ENCODE measurements at places on chromosomes 12 and 14.

- no peak for DNase-seq
Measured at GRCh38 chr14:68153275-68153674, 333.7 kb downstream of the RAD51B start.

DNA sequence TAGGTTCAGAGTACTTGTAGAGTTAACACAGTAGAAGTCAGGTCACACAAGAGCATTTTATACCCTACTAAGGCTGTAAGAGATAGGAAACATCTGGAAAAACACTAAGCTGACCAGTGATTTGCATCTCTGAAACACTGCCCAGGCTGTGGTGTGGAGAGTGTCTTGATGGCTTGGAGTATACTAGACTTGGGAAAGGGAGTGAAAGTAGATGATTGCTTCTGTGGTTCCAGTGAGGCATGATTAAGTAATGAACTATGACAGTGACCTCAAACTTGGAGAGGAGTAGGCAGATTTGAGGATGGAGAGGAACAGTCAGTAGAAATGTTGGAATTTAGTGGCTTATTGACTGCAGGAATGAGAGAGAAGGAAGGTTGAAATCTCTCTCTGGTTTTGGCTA, 201.2 kb downstream of the FLRT2 start:
- DNase-seq, result no peak

- no peak for DNase-seq
Measured at GRCh38 chr12:6981152-6982052, 10.7 kb downstream of the EMG1 start.

DNA sequence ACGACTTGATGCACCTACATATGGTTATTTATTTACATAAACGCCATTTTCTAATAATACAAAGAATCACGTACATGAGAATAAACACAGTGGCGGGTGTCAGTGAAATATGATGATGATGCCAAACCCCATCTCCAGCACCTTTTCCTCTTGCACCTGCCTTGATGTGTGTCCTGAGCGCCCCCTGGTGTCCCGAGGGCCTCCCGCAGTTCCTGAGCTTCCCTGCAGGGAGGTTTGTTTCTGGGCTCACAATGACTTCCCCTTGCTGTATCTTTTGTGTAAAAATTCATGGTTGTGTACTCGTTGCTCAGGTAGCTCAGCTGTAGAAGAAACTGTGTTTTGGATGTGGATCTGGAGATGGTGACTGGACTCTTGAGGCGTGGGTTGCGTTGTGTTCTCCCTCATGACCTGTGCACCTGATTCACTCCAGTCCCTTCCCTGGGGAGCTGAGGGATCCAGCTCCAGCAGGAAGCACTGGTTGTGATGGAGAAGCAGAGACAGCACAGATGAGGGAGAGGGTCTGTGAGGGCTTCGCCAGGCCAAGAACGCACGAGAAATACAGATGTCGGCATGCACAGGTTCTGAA, 1037.8 kb downstream of the TMEM121 start:
- peak; percentile 70 for DNase-seq

DNA sequence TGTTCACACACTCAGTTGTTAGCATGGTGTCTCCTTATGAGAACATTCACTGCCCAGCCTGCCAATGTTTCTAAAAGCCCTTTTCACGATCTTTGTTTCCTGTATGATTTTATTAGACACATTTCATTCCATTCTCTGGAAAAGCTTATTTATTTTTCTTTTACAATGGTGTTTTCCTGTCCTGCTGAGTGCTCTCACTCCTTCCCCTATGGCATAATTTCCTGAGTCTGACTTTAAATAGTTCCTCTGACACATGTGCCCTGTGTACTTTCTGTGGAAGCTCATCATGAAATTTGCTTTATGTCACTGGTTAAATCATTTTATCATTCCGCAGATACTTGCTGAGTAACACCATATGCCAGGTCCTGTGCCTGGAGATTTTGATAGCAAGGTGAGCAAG, 612.0 kb downstream of the FLRT2 start:
- no peak for DNase-seq

- DNase-seq, result no peak
Measured at GRCh38 chr12:99804715-99805114, 157.2 kb downstream of the GARIN6 start.

DNA sequence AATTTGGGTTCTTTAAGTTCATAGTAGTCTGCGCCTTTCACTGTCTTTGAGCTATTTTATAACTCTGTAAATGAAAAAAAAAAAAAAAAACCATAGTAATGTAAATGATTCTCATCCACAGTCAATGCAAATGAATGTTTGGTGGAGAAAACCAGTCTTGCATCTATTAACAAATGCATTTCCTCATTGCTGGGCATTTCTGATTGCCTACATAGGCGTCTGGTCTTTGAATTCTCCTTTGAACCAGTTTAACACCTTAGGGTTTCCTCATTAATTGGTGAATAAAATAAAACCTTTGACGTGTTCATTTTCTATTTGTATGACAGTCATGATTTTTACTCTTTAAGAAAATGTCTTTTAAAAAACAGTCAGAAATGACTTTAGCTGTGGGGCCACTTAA, 114.8 kb downstream of the C12orf75 start:
- no peak for DNase-seq

- DNase-seq, result no peak
Measured at GRCh38 chr12:122172262-122172939, 1.6 kb downstream of the IL31 start.

GRCh38 chr12:92876496-92876895, 52.6 kb downstream of the EEA1 start:
- no peak for DNase-seq

DNA sequence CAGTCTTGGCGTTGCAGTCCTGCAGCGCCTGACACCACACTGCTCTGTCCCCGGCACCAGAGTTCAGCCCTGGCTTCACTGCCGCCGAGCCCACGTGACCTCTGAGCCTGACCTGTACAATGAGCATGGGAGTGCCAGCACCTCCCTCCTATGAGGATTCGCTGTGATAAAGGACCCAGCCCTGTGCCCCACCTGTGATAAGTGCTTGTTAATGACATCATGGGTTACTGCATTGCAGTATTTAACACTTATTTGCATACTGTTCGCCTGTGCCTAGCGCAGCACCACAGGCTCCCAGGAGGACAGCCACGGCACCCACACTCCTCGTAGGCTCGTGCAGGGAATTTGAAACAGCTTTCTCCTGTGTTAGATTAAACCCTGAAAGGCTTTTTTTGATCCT, 118.2 kb upstream of the GSC start:
- no peak for DNase-seq

DNA sequence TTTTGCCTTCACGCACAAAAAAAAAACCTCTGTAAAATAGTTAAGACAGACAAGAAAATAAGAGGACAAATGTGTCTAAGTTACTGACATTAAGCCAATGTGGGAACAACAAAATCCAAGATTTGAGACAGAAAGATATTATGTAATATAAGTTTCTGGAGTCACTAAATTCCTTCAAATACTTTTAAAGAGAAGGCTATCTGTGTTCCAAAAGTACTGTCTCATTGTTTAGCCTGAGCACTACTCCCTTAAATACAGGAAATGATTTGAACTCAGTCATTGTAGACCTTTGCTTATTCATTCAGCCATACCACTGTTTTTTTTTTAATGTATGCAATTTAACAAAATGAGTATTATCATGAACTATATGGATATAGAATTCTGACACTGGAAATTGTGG, 82.7 kb upstream of the KITLG start:
- no peak for DNase-seq

DNA sequence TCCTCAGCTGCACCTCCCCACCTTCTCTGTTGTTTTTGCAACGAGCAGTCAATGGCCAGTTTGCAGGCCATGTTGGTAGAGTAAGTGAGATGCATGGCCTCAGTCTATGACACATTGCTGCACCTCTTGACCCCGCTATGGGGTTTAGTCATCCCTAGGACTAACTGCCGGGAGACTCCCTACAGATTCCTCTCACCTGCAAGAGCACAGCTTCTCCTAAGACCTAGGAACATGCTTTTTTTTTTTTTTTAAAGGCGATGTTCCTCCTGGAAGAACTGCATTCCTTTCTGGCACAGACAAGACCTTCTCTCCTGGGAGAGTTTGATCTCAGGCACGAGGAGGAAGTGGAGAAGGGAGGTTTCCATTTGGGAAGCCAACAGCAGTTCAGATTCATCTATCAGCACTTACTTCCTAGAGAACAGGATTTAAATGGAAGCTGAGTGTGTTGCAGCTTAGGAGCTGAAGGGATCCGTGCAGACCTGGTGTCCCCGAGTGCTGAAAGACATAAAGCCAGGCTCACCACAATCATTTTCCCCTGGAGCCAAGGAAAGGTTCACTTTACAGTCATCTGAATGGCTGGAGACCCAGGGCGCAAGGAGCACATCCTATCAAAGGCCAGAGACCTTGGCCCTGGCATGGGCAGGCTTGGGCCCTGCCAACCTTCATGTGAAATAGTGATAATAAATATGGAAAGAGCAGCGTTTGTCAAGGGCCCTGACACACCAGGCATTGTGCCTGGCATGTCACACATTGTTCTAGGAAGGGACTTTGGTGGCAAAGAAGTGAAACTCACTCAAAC, 104.1 kb downstream of the LGMN start:
- DNase-seq, result no peak

DNA sequence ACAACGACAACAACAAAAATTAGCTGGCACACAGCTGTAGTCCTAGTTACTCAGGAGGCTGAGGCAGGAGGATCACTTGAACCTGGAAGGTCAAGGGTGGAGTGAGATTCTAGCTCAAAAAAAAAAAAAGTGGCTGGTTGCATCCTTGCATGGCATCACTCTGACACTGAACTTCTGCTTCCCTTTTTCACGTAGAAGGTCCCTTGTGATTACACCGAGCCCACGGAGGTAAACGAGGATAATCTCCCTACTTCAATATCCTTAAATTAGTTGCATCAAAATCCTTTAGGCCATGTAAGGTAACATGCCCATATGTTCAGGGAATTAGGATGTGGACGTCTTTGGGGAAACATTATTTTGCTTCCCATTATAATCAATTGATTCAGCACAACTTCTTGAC, 4.0 kb upstream of the PPP4R4 start:
- DNase-seq, result no peak

- DNase-seq, result no peak
Measured at GRCh38 chr14:44804391-44804790, 157.4 kb downstream of the KLHL28 start.

- DNase-seq, result no peak
Measured at GRCh38 chr12:51362747-51363342, 16.4 kb upstream of the CELA1 start.

GRCh38 chr12:130299574-130299973, 38.1 kb upstream of the PIWIL1 start:
- no peak for DNase-seq

DNA sequence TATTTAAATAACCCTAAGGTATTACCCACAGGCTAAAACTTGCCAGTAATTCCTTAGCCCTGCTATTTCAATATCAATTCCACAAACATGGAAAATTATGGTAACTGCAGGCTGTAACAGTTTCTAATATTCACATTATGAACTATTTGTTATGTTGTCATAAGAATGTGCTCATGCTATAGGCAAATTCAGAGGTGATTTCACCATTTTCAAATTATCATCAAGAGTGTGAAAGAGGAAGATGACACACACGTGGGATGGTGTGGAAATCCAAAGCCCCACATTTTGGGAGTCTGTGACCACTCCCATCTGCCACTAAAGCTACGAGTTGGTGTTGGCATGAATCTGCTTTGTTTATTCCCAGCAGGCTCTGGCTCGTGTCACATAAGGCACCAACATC, 5.9 kb upstream of the MYO1A start:
- DNase-seq, result no peak

GRCh38 chr12:119659289-119659897, 8.5 kb upstream of the PRKAB1 start:
- DNase-seq, result no peak

GRCh38 chr14:105495990-105496830, 5.2 kb downstream of the TEDC1 start:
- peak; percentile 26 for DNase-seq

DNA sequence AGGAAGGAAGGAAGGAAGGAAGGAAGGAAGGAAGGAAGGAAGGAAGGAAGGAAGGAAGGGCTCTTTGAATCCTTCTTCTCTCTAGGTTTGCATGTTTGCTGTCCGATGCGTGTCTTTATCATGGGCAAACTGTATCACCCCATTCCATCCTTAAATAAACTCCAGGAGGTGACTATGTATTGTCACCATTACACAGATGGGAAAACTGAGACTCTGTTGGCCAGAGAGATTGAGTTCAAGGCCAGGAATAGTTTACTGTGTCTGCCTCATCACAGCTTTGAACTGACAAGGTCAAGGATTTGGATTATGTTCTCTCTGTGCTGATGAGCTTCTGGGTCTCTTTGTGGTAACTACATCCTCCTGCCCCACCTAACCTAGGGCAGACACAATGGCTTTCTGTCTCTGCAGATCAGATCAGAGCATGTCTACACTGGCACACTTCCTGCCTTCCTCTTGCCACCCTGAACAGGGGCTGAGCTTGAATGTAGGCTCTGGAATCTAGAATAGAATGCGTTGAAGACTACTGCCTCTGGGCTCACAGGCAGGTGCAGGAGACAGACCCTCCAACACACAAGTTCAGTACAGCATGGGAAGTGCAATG, 78.9 kb upstream of the MAP1LC3B2 start:
- no peak for DNase-seq

GRCh38 chr12:13981296-13981962, at the start of gene GRIN2B:
TSS of gene GRIN2B (minus strand) at chr12:13981602. CDS start at chr12:13866208, 115,394 bp downstream.
- DNase-seq, result no peak

DNA sequence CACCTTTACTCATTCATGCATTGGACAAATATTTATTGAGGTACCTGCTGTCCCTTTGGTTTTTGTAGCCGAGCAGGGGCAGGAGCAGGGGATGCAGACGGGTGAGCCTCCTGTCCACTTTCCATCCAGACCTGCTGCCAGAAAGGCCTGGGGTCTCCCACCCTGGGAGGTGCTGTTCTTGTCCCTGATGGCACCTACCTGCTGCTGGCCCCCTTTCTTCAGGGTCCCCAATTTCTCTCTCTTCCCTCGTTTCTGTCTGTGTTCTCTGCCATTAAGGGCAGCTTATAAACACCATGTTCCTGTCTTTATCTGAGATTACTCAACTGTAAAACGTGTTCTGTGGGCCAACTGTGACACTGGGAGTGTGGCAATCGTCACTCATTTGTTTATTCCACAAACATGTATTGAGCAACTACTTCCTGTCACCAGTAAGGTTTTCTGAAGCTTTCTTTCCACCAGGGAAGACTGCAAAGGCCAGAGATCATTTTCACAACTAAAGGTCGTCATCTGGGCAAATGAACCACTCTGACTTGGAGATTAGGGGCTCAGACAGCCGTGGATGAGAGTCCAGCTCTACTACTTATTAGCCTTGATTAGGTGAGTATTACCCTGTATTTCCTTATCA, at the start of gene HAL:
Gene HAL, minus strand, starts transcription at position 311 of the 625 bp plus-strand sequence. CDS start 434 bp downstream, outside the sequence.
- no peak for DNase-seq

- no peak for DNase-seq
Measured at GRCh38 chr12:118190266-118190665, 54.3 kb downstream of the PEBP1 start.

DNA sequence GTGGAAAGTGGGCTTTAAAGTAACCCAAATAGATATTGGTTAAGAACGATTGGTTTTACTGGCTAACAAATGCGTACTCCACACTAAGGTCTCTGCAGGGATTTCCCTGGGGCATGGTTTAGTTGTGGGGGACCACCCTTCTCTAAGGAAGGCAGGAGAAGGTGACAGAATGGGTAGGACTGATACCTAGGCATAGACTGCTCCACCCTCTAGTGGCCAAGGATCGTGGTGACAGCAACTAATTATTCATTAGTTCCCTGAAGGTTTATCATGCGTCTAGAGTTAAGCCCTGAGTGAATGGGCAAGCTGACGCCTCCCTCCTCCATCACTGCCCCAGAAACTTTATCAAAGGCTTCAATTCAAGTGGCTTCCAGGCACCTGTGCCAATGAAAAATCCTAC, 9.1 kb downstream of the FAM181A start:
- no peak for DNase-seq

GRCh38 chr14:44966601-44967336, 4.8 kb downstream of the TOGARAM1 start:
- DNase-seq, result no peak

- no peak for DNase-seq
Measured at GRCh38 chr12:92362785-92363184, 217.1 kb upstream of the BTG1 start.
